CD4-positive, alpha-beta memory T cell (primary cell): ENCODE measurements at places on chromosomes 11 and 22.

DNA sequence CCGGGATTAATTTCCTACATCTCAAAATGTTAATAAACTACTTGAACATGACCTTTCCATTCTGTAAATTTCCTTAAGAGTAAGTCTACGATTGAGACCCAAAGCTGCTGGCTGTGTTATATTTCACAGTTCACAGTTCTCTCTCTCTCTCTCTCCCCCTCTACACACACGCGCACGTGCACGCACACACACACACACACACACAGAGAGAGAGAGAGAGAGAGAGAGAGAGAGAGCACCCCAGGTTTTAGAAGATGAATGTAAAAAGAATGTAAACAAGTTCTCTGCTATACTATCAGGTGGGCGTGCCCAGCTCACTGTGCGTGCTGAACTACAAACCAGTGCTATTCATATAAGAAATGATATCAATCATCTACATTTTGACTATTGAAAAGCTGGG lies 3.3 kb downstream of the BDNF start:
- DNase-seq = no peak

- DNase-seq = peak; percentile 50
These were observed 1.0 kb downstream of the CCDC85B start for GRCh38 chr11:65891219-65892136.

GRCh38 chr11:76794371-76795289 lies 11.5 kb downstream of the TSKU start:
- DNase-seq = no peak

GRCh38 chr11:3781423-3781822 lies 15.9 kb downstream of the NUP98 start:
- no peak for DNase-seq

DNA sequence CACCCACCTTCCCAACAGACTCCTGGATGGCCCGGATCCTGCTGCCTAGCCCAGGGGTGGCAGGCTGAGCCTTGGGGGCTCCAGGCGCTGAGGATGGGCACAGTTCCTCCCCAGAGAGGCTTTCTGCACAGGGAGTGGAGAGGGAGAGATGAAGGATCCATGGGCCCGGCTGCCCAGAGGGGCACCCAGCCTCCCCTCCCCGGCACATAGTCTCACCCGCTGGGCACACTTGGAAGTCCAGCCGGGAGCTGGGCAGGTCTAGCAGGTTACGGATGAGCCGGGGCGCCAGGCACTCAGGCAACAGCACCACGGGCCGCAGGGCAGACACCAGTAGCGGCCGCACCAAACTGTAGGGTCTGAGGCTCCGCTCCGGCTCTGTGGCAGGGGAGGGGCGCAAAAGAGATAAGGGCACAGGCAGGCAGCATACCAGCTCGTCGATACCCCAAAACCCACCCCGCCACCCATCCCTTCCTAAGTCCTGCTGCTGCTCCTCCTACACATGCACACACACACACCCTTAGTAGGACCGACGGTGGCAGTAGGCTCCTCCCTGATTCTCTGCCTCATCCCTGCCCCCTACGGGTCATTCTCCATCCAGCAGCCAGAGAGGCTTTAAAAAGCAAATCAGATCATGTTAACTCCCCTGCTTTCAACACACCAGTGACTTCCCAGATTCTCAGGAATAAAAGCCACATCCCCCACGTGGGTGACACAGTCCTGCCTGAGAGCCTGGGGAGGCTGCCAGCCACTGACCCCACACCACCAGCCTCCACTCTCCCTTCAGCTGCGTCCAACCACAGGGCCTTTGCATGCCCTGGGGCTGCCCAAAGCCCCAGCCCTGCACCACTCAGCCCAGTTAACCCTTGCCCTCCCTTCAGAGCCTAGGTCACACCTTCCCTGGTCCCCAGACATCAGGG lies 6.5 kb upstream of the MFNG start:
- DNase-seq = peak; percentile 45

DNA sequence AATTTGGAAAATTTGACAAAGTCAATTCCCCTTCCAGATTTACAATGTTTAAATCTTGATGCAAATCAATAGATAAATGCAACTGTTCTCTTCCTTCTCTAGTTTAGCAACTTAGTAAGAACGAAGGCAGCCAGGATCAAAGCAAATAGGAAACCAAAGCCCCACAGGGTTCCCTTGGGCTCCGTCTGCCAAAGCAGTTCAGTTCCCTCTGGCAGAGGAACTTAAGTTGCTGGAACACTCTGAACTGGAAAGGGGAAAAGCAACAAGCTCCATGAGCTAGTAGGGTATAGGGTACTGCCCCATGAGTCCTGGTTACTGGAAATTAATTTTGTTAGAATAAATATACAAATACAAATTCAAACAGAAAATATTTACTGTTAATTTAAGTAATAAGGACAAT lies 91.3 kb downstream of the RELT start:
- no peak for DNase-seq

DNA sequence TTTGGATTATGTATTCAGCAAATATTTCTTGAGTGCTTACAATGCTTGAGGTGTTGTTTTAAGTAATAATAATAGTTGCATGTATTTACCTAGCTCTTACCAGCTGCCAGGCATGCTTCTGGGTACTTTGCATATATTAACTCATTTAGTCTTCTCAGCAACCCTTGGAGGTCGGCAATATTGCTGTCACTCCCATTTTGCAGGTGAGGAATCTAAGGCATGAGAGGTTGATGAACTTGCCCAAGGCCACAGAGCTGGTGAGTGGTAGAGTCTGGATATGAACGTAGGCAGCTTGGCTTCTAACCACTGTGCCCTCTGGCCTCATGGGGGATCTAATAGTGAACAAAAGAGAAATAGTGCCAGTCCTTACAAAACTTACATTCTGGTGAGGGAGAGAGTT lies 92.9 kb downstream of the PARVA start:
- DNase-seq = no peak

- no peak for DNase-seq
These were observed 260.5 kb downstream of the CASP12 start for GRCh38 chr11:104637662-104638170.

GRCh38 chr22:23152238-23153114 lies 7.2 kb downstream of the RAB36 start:
- no peak for DNase-seq

DNA sequence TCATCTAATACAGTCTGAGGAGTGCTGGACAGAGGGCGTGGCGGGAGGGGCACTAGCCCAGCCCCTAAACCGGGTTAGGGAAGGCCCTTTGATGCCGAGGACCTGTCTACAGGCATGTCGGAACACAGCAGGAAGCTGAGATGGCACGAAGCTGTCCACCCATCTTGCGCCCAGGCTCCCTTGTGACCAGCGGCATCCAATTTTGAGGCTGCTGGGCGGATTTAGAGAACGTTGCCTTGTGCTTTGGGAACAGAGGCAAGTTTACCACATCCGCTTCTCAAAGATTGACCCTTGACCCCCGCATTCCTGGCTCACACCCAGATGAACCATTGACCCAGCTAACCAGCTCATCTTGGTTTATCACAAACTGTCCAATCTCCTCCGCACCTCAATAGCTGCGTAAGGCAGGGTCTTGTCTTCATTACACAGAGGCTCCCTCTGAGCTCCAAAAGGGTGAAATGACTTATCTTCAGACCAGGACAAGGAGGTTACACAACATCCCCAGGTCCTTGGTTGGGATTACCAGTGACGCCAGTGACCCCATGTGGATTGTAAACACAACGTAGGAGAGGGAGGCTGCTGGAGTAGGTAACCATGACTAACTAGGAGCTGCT lies 4.5 kb downstream of the FAM83F start:
- no peak for DNase-seq

DNA sequence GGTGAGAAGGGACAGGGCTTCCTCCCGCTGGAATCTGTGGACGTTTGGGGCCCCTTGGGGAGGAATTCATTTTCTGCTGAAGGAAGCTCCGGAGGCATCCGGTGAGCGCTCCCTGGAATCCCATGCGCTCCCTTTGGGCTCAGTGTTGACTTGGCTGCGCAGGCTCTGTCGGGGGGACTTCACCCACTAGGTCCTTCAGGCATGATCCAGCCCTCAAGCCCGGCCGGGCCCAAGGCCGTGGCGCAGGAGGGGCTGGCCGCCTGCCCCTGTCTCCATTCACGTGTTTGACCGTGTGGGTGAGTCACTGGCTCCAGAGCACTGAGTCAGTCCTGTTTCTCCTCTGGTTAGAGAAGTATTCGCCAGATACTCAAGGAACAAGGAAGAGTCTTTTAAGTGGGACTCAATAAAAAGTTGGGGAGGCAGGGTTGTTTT lies 1.4 kb downstream of the CTTN start:
- DNase-seq = no peak

GRCh38 chr11:79078999-79079398 lies 361.8 kb downstream of the TENM4 start:
- no peak for DNase-seq

DNA sequence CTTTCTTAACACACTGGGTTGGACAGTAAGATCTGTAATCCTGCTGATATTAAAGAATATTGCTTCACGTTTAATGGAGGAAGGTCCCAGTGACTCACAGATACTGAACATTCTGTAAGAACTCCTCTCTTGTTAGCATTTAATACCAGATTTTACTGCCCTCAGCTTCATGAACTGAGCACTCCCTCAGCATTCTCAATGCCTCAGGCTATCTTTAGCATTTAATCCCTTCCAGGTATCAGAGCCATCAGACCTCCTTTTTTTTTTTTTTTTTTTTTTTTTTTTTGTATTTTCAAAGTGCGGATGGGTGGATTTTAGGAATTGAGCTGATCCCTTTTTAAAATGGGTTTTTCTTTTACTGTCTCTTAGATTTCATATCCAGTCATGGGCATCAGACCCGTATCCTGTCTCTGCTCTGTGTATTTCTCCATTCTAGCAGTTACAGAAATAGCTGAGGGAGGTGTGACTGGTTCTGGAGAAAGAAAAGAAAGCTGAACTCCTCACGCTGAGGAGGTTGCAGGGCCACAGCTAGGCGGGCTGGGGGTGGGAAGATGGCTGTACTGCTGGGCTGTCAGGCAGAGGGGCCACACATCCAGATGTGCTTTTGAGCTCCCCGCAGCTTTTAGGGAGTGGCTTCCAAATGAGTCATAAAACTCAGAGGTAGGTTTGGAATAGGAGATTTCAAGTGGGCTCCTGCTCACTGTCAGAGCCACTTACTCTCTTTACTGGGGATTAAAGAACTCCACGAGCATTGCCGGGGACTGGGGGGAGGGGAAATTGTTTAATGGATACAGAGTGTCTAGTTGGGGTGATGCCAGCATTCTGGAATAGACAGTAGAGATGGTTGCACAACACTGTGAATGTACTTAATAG lies 97.0 kb downstream of the SYT9 start:
- DNase-seq = no peak

- no peak for DNase-seq
These were observed 123.0 kb downstream of the CSNK2A3 start for GRCh38 chr11:11230087-11230486.

GRCh38 chr11:27233654-27234042 lies 129.4 kb downstream of the CCDC34 start:
- DNase-seq = no peak

- no peak for DNase-seq
These were observed 122.5 kb upstream of the FGF3 start for GRCh38 chr11:69941546-69942332.

- DNase-seq = no peak
These were observed 468.0 kb downstream of the OPCML start for GRCh38 chr11:133064152-133064877.

DNA sequence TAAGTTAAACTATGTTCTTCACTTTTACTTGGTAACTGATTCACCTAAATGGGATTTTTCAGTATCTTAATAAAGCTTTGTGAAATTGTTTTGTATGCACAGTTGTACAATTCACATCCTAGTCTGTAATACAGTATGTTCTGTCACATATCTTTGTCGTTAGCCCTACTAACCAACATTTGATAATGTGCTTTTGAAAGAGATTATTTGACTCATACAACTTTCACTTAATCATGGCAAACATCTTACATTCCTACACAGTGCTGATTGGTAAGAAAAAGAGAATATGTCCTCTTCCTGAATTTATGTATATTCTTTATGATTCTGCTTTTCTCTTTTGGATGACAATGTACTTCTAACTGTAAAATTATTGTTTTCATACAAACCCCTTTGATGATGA lies 234.5 kb downstream of the METTL15 start:
- no peak for DNase-seq

DNA sequence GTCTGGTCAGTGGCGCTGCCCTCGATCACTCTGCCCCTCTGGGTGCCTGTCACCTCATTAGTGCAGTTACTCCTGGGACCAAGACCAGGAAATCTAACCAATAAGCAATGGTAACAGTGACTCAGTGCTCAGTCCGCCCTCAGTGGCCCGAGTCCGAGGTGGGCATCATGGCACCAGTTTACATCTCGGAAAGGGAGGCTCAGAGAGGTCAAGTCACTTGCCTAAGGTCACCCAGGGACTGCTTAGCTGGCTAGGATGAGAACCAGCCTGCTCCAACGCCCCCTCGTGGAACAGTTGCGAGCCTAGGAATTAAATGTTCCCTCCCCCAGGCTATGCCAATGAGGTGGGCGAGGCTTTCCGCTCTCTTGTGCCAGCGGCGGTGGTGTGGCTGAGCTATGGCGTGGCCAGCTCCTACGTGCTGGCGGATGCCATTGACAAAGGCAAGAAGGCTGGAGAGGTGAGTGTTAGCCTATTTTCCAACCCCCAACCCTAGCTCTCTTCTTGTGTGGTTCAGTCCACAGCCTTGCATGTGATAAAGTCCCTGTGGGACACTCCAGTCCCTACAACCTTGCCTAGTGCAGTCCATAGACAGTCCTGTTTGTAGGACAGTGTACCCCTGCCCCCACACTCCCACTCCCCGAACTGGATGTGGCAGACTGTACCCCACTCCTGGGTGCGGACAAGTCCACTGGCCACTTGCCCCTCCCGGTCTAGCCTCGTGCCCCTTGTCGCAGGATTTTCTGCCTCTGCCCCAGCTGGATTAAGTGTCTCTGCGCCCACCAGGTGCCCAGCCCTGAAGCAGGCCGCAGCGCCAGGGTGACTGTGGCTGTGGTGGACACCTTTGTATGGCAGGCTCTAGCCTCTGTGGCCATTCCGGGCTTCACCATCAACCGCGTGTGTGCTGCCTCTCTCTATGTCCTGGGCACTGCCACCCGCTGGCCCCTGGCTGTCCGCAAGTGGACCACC lies 1.1 kb downstream of the MTFP1 start:
- DNase-seq = peak; percentile 90

GRCh38 chr22:42876041-42876440 lies 19.0 kb upstream of the ARFGAP3 start:
- no peak for DNase-seq
